ENCODE measurements at places on chromosomes 16 and 17.

GRCh38 chr16:63426275-63426870 is 1390.1 kb upstream of the CDH8 start:
- no peak for DNase-seq

DNA sequence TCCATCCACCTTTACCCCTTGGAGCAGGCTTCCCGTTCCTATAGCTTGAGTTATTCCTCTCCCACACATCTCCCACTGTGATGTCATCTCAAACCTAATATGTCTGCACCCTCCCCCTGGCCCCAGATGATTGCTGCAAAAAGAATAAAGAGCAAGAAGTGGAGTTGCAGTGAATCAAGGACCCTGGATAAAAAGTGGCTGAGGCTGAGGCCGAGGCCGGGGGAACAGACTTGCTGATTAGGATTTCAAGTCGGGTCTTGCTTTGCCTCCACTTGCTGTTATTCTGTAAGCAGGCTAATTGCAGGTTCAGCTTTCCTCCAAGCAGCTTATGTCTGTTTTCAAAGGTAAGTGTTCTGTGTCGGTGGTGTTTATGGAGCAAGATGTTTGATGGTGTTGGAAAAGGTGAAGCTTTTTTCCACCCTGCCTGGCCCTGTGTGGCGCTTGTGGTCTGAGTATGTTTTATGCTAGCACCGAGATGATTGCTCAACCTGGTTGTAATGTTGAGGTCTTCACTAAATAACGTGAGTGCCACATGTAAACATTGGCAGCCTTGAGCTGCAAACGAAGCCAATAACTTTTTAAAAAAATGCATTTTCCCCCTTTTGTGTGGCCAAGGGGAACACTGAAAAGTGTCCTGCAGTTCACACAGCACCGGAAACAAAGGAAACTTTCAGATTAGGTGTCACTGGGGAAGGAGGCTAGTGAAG is 15.4 kb downstream of the HS3ST3B1 start:
- DNase-seq, result no peak

DNA sequence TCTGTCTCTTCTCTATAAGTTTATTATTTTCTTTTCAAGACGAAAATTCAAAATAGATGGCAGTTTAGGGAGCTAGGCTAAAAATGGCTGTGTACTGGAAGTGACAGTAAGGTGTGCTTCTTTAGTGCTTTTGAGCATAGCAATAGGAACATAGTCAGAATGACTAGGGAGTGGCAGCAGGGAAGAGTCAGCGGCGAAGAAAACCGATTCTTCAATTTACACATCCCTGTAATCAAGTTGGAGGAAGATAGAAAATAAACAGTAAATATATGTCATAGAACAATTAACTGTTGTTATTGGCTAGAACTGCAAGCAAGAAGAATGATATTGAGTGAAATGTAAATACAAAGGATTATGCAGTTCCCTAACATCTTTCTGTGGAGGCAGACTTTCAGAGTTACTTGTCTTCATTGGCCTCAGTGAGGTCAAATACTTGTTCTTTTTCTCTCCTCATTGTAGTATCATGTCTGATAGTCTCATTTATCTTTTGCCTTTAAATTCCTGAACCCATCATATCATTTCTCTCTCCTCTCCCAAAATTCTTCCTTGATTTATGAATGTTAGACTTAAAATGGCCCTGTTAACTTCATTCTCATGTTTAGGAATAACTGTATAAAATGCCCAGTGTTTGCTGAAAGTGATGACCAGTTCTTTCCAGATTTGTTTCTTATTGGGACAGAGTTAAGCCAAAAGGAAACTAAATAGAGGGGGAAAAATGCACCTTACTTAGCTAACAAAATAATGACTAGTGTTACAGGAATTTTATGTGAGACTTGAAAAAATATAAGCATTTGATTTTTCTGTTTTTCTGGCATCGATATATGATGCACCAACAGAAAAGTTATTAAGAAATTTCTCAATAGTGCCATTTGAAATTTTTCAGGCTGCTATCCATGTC is 211.4 kb downstream of the BCAS3 start:
- DNase-seq, result peak; percentile 29

DNA sequence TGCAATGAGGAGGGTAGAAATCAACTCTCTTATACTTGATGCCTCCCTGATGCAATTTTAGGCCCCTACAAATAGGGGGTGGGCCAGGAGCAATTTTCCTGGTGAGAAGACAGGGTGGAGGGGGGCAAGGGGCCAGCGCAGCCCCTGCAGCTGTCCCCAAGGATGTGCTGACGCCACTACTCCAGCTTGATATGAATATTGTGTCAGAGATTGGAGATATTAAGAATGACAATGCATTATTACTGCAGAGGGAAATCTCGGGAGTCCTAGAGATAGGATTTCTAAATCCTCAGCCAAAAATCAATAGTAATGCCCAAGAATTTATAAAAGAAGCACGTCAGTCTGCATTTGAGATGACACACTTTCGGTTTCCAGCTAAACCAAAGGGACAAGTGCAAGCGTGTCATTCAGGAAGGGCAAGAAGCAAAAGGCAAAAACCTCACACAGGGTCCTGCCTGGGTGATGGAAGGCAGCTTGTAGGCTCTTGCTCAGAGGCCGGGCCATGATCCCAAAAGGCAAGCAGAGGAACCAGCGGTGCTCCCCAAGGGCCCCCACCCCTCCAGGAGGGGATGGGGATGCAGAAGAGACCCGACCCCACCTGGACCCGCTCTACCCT is 178.8 kb downstream of the C16orf78 start:
- DNase-seq, result peak; percentile 15

- DNase-seq, result no peak
Measured at GRCh38 chr17:64343071-64343774, 47.4 kb downstream of the PECAM1 start.

- DNase-seq, result no peak
Measured at GRCh38 chr17:52837492-52837891, 679.0 kb upstream of the CA10 start.

GRCh38 chr17:60641810-60642220 is 35.8 kb upstream of the BCAS3 start:
- DNase-seq, result peak; percentile 77

- no peak for DNase-seq
Measured at GRCh38 chr16:3745751-3746355, 28.5 kb upstream of the TRAP1 start.

DNA sequence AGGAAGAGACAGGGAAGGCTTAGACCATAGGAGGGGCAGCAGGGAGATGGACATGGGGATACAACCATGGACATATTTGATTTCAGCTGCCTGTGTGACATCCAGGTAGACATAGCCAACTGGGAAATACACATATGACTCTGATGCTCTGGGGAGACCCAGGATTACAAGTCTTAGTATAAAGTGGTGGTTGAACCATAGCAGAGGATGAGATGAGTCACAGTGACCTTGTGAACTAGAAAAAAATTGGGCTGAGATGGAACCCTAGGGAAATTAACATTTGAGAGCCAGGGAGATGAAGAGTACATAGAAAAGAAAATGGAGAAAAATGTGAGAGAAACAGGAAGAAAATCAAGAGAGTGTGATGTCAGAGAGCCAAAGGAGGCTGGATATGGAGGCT is 10.2 kb downstream of the MARCHF10 start:
- no peak for DNase-seq

- DNase-seq, result no peak
Measured at GRCh38 chr17:3030096-3030495, 33.3 kb downstream of the OR1D5 start.

GRCh38 chr16:17343028-17343427 is 127.7 kb downstream of the XYLT1 start:
- DNase-seq, result no peak

DNA sequence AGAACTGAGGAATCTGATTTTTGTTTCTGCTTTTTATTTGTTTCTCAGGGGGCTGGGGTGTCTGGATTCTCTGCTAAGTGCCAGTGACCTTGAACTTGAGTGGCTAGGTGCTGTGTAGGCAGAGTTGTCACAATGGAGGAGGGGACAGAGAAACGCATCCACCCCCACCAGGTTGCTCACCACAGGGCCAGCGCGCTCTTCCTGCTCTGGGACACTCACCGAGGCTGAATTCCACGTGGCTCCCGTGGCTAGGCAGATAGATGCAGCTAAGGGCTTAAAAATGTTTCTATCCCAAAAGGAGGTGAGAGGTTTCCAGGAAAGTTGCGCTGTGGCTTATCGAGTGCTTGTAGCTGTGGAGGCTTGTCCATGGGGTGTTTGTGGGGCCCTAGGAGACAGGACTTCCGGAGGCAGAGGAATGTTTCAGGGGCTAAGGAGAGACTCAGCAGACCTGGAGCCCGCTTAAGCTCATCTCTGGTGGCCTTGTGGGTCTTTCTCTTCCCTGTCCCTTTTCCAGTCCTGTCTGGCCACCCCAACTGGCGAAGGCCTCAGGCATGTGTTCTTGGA is 36.8 kb downstream of the ADCY7 start:
- no peak for DNase-seq

DNA sequence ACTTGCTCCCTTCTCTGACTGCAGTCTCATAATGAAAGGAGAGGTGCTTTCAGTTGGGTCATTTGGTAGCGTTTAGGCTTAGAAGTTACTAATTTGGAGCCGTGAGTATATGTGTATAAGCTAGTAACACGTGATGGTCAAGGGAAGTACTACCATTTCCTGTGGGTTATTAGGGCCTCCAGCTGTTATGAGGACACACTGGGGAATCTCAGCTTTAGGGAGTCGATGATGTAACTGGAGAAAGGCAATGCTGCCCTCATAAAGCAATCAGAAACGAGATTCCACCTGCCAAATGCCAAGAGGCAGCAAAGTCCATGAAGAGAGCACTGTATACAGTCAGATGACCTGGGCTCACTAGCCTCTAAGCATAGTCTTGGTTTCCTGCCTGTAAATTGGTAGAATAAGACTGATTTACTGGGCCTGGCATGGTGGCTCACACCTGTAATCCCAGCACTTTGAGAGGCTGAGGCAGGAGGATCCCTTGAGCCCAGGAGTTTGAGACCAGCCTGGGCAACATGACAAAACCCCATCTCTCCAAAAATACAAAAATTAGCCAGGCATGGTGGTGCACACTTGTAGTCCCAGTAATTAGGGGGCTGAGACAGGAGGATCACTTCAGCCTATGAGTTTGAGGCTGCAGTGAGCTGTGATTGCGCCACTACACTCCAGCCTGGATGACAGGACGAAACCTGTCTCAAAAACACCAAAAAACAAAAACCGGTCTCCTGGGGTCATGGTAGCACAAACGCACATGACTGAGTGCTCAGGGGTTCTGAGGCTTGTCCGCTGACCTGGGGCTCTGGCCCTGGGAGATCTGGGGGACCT is 53.0 kb downstream of the SF3B3 start:
- no peak for DNase-seq

DNA sequence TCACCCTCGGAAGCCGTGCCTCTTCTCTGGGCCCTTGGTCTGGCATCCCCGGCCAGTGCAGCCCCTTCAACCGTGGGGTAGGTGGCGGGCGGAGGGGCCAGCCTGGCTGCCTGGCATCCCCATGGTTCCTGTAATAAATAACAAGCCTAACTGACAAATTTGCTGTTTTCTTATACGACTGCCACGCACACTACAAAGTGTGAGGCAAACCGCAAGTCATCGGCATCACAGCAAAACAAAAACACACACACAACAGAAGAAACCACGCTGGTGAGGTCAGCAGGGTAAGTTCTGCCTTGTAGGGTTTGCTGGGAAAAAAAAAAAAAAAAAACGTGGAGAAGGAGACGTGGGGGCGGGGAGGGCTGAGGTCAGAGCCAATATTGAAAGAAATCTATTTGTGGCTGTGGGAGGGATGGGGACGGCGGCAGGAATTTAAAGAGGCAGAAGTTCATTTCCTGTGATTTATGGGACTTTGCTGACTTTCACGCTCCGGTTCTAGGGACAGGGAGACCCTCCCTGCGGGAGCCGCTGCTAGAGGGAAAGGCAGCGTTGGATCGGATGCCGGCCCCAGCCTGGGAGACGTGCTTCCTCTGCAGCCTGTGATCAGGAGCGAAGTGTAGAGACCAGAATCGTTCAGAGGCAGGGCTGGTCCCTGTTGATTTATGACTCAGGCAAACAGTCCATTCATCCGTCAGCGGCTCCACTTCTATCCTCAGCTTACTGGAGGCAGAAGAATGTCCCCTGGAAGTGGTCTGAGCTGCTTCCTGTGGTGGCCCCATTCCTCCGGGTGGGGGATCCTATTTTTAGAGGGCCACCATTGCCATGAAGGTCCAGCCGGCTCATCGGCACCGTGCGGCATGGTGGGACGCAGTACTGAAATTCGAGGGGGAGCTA is 162.8 kb downstream of the FOXL1 start:
- DNase-seq, result no peak

GRCh38 chr17:76232342-76232741 is 8.0 kb downstream of the RNF157 start:
- no peak for DNase-seq

GRCh38 chr17:78789149-78789662 is 7.1 kb upstream of the CYTH1 start:
- no peak for DNase-seq

GRCh38 chr17:18379246-18380146 is 1.9 kb downstream of the EVPLL start:
- no peak for DNase-seq

GRCh38 chr17:51036084-51036483 is 84.6 kb downstream of the SPAG9 start:
- no peak for DNase-seq

DNA sequence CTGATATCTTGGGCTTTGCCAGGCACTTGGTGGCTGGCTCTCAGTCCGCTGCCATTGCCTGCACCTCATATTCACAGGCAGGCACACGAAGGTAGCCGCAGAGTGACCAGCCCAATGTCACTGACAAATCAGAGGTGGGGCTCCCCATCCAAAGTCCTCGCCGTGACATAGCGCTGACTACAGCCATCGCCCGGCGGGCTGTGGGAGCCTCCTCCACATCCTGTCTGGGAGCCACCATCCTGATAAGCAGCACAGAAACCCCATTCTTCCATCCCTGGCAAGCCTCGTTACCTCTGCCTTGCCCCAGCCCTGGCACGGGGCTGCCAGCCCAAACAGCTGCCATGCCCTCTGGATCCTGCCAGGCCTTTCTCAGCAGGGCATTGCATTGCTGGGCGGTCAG is 437.8 kb downstream of the SLC39A11 start:
- no peak for DNase-seq

DNA sequence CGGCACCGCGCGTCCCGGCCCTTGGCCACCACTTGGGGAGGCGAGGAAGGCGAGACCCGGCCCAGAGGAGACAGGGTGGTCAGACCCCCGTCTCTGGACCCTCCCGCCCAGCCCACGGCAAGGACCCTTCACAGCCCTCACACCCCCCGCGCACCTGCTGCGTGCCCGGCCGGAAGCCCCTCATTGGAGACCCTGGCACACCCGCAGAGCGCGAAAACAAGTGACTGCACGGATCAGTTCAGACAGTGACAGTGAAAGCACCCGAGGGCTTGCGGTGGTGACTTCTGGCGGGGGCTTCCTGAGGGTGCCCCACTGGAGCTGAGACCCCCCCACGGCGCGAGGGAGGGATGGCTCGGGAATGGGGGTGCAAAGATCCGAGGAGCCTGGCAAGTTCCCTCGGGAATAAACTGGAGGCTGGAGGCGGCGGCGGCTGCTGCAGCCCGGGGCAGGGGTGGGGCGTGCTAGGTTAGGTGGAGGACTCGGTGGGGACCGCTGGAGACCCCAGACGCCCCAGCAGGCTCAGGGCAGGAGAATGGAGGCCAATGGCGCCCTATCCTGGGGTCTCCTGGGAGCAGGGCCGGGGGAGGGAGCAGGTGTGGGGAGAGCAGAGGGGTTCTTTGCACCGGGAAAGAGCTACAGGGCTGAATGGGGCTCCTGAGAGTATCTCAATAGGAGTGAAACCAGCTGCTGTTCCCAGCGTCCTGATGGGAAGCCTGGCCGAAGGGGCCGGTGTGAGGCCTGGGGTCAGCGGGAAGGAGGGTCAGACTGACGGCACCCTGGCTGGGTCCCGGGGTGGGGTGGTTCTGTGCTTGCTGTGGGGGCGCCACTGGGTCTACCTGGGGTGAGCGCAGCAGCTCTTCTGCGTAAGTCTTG is 824 bp upstream of the FBXL16 start:
- DNase-seq, result no peak

All from NCI-H2227 treated with DMSO at 0.1 percent for 48 hours (cell line).